A549 (cell line): ENCODE measurements at places on chromosomes 1 and 21.

DNA sequence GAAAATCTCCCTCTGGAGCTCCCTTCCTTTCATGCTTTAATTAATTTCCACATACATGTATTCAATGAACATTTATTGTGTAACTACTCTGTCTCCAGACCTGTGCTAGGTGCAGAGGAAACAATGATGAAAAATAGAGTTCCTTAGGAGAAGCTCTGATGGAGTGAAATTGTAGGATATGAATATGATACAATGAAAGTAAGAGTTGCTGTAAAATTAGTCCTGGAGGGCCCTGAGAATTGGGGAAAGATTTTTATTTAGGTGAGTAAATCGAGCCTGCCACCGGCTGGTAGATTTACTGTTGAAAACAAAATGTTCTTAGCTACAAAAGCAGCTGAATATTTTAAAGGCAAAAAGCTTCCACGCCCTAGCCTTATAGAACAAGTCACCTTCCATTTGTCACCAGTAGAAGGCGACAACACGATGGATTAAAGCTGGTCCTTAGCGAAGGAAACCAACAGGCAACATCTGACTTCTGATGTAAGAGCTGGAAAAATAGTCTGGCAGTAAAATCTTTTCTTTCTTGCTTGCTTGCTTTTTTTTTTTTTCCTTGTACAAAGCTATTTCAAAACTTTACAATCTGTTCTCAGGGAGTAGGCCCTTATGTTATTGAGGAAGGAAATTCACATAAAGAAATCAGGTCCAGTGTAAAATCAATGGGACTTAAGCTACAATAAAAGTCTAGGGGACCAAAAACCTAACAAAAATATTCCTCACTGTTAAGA, 82.0 kb upstream of the ROR1 start:
- peak; percentile 82 for DNase-seq

GRCh38 chr1:81498471-81499462, 302.0 kb upstream of the ADGRL2 start:
- no peak for DNase-seq

- DNase-seq, result peak; percentile 89
Observed at GRCh38 chr1:228860911-228861831, 125.9 kb downstream of the RHOU start.

DNA sequence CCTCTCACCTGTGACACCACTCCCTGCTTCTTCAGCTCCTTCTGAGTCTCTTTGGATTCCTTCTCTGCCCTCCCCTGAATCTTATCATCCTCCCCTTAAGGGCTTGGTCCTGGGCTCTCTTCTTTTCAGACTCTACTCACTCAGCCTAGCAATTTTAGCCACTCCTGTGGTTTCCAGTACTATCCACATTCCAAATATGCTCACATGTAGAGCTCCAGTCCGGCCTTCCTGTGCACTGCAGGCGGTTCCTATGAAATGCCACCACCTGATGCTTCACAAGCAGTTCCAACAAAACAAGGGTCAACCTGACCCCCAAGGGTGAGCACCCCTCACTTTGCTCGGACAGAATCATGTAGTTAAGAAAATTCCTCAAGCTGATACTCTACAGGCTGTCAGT, 35.9 kb downstream of the MAB21L3 start:
- DNase-seq, result no peak
